ENCODE measurements at places on chromosomes 5 and 9. TPM values are rescaled to one million over a fixed set of nuclear protein-coding genes. Genes with fewer than 3 reads are reported as not detected.

The SYK gene
- total RNA-seq, result 5.9 TPM

The POLR3G gene
- total RNA-seq, result 7.7 TPM

The GARIN3 gene
- not detected for total RNA-seq

The TBCA gene
- total RNA-seq, result 116 TPM

The LCN10 gene
- total RNA-seq, result 0.41 TPM

The GARNL3 gene
- total RNA-seq, result 124 TPM

The NUTM2G gene
- total RNA-seq, result not detected

The GABRA1 gene
- 114 TPM for total RNA-seq

The NIPAL4 gene
- 4.8 TPM for total RNA-seq

The SHISAL2B gene
- total RNA-seq, result not detected

The EPB41L4B gene
- total RNA-seq, result 24.8 TPM

The SPAAR gene
- total RNA-seq, result 9.2 TPM

The HRH2 gene
- 16.6 TPM for total RNA-seq

The GCNT4 gene
- 7.9 TPM for total RNA-seq

All from dorsolateral prefrontal cortex (tissue), 122 donors.